ENCODE measurements at places on chromosomes 16 and 17.
A peak's percentile ranks its signal among the peaks of the same experiment; 100 is the strongest.

GRCh38 chr17:32508926-32509325 lies 22.1 kb downstream of the CDK5R1 start:
- no peak for DNase-seq

- no peak for DNase-seq
These were observed 2.2 kb downstream of the C16orf95 start for GRCh38 chr16:87314990-87315420.

- no peak for DNase-seq
These were observed 25.8 kb downstream of the ABR start for GRCh38 chr17:1153795-1154546.

GRCh38 chr17:35726127-35726952 lies 5.1 kb upstream of the RASL10B start:
- DNase-seq = peak; percentile 43

All from NAMALWA (cell line).